ENCODE measurements at places on chromosomes 5 and 9.

DNA sequence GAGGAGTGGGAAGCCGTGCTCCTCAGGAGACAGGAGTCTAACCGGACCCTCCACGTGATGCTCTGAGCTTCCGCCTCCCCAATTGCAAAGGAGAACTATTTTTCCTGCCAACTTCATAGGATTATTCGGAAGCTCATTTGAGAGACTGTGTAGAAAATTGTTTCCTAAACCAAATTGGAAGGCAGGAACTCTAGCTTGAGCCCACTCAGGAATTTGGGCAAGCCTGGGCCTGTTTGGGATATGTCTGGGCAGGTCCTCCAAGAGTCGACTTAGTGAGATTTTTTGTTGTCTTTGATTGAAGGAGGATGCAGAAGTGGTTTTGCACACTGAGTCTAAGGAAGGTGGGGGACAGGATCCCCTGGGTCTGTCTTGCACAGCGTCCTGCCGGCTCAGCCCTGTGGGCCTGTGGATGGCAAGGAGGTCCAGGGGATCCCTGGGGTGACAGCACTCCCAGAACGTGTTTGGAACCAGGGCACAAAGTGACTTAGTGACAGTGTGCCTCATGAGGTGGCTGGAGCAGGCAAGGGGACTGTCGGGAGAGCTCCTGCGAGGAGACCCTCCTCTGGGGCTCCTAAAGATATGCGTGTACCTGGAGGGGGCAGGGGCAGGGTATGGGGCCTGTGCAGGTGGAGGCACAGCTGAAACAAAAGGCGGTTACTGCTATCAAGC is 283.3 kb downstream of the NSG2 start:
- DNase-seq, result no peak

- no peak for DNase-seq
Observed at GRCh38 chr5:35229076-35230037, 930 bp downstream of the PRLR start.

GRCh38 chr5:84693256-84693655 is 308.6 kb upstream of the EDIL3 start:
- DNase-seq, result no peak

DNA sequence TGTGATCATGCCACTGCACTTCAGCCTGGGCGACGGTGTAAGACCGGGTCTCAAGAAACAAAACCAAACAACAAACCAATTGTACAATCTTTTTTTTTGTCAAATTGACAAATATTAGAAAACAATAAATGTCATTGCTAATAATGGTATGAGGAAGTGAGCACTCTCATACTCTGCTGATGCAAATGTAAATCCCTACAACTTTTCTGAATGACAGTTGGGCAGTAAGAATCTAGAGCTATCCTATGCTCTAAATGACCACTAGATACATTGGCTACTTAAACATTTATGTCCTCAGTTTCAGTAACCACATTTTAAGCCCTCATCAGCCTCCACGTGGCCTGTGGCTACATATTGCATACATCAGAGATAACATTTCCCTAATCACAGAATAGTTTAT is 256.2 kb downstream of the FER start:
- no peak for DNase-seq

GRCh38 chr9:105053209-105053652 is 125.3 kb upstream of the ABCA1 start:
- no peak for DNase-seq

GRCh38 chr9:128127990-128128835 is 684 bp upstream of the PTGES2 start:
- peak; percentile 81 for DNase-seq

GRCh38 chr5:80339116-80339515 is 19.3 kb downstream of the SPZ1 start:
- DNase-seq, result no peak

DNA sequence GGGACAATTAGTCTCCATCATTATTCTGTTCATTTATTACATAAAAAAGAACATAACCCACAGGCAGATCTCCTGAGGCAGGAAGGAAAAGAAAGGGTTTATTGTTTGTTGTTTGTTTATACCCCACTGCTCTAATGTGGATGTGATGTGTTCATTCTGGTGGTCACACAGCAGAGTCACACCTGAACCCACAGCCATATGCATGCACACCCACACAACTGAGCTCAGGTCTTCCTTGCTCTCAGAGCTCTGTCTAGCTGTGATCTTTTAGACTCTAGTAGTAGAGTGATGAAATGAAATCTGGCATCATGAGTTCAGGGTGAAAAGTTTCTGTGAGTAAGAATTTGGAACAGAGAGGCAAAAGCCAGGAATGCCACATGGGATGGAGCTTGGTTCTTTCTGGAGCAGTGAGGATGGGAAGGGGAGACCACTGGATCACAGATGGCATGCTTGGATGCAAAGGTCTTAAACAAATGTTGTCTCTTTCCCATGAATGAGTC is 227.0 kb downstream of the PAPPA start:
- DNase-seq, result no peak

DNA sequence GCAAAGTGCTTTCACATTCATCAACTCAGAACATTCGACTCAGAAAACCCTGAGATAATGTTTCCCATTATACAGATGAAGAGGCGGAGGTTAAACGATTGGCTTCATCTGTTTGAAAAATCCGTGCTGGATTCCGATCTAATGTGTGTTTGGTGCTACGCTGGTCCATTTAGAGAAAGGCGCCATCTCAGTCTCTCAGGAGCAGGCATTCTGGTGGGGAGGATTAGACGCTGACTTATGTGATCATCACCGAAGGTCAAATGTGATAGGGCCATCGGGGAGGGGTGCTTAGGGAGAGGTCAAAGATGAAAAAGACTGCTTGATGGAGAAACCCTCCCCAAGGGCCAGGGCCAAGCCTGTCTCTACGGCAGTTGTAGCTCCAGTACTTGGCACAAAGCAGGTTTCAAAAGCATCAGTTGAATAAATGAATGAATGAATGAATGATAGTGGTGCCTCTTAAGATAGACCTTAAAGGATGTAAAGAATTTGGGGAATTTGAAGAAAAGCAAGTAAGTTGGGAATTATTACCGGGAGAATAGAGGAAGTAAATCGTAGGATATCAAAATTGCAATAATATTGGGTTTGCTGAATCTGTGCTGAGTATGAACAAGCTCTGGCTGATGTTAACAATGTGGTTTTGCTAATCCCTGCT is 160.6 kb upstream of the SHB start:
- DNase-seq, result no peak

DNA sequence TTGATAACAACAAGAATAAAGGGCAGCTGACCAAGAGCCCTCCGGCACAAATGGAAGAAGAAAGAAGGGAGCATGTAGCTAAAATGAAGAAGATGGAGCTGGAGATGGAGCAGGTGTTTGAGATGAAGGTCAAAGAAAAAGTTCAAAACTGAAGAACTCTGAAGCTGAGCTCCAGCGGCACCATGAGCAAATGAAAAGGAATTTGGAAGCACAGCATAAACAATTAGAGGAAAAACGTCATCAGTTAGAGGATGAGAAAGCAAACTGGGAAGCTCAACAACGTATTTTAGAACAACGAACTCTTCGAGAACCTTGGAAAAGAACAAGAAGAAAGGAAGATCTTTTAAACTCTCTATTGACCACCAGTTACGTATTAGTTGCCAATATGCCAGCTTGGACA is 100.9 kb downstream of the GABBR2 start:
- DNase-seq, result no peak

- DNase-seq, result no peak
Observed at GRCh38 chr9:28648723-28649122, 1075.4 kb upstream of the C9orf72 start.

DNA sequence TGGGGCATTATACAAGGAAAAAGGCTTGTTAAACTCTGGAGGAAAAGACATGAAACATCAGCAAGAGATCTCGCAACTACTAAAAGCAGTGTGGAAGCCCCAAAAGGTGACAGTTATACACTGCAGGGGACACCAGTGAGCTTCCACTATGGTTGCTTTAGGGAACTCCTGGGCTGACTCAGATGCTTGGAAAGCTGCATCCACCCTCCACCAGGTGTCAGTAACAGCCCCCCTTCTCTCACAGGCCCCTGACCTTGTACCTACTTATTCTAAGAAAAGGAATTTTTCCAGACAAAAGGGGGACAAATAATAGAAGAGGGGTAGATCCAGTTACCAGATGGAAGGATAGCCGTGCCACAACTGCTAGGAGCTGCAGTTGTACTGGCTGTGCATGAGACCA is 154.4 kb upstream of the COX7C start:
- DNase-seq, result no peak
